Liver (tissue), 10 donors: ENCODE measurements at places on chromosomes 12 and 14. TPM values are rescaled to one million over a fixed set of nuclear protein-coding genes. Genes with fewer than 3 reads are reported as not detected.

GRCh38 chr12:100141666-100141997 is 1.0 kb downstream of the BLTP3B start:
- no peak for DNase-seq

DNA sequence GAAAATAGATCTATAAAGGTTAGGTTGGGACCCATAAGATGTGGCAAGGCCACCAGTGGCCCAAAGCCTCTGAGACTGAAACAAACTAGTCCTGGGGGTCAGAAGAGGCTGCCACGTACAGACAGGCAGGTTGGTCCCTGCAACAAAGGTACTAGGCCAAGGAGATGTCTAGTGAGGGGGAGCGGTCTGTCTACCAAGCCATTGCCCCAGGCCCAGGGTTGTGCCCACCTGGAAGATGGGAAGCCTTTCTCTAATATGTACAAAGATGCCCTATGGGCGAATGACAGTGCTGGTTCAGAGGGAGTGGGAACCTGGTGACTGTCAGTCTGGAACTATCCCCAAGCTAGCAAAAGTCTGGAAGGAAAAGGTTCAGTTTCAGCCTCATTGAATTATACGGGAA is 233.2 kb downstream of the RBM19 start:
- DNase-seq: no peak

DNA sequence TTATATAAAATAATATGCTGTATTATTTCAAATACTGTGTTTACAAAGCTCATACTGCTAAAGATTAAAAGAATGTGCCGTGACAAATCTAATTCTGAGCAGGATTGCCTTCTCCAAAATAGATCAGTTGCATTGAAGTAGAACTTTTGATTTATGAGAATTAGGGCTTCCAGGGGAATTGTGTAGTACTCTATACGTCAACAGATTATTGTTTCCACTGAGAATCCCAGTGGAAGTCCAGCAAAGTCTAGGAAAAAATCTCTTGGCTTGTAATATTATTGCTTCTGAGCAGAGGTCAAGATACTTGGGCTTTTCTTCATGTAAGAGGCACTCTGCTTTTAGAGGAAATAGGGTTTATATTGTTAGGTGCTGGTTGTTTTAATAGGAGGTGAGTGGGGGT is 133.9 kb downstream of the TRHDE start:
- DNase-seq: no peak

DNA sequence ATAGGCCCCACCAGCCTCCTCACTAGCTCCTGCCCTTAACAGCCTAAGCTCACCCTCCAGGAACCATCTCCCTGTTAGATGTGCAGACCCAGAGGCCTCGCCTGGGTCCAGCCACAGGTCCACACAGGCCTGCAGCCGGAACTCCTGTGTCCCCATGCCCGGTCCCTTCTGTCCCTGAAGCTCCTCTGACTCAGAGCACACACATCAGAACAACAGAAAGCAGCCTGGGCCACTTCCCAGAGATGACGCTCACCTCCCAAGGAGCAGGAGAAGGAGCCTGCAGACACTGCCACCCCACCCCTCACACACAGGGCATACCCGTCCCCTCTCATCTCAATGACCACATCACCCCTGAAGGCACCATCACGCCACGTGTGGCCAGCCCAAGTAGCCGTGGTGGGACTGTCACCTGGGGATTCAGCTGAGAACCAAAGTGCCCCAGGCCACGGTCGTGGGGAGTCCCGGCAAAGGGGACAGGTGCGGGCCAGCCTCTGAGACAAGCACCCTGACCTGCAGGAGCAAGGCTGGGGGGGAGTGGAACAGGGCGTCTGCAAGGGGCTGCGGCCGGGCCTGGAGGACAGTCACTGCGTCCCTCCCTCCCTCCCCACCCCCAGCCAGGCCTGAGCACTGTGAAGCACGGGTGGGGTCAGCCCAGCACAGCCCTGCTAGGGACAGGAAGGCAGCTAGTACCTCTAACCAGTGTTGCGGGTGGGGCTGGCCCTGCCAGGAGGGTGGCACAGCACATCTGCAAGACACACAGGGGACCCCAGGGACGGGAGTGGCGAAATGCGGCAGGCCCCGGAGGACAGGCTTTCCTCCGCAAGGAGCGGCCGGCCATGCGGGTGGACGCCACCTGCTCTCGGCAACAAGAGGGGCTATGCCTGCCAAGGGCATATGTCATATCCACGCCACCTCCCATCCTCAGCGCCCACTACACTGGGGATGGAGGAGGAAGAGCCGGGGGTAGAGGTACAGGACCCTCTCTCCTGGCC is 5.5 kb downstream of the AKT1 start:
- no peak for DNase-seq

- no peak for DNase-seq
These were observed 9.1 kb upstream of the FBXL14 start for GRCh38 chr12:1603269-1603993.

GRCh38 chr14:102180248-102180998 is 40.7 kb downstream of the WDR20 start:
- DNase-seq: no peak

DNA sequence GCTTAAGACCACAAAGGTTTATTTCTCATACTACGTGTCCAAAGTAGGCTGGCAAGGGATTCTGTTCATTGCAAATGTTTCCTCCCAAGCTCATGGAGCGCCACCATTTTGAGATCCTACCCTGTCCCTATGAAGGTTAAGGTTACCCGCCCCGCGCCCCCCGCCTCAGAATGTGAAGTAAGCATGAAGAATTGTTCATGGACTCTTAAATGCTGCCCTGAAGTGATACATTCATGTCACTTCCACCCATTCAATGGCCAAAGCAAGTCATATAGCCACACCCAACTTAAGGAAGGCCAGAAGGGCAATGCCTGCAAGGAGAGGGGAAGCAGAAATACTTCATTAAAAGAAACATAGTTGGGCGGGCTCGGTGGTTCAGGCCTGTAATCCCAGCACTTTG is 4.2 kb downstream of the TMEM253 start:
- no peak for DNase-seq

DNA sequence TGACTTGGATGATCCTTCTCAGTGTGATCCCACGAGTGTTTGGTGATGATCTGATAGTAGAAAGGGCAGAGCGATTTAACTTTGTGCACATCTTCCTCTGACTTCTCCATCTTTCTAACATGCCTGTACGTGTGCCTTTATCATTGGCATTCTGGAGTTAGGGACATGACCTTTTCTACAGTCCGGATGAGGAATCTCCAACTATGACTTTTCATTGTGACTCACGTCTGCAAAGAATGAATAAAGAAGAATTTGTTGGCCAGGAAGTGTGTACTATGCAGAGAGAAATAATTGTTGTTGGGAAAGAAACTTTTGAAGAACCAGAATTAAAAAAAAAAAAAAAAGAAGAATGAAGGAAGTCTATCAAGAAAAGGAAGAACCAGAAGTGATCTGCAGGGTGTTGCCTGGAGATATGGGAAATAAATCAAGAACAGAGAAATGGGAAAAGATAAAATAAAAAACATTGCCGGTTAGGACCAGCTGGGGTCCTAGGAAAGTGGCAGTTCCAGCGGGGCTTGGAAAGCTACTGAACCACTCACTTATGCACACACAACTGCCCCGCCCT is 25.3 kb downstream of the PPFIBP1 start:
- DNase-seq: no peak

DNA sequence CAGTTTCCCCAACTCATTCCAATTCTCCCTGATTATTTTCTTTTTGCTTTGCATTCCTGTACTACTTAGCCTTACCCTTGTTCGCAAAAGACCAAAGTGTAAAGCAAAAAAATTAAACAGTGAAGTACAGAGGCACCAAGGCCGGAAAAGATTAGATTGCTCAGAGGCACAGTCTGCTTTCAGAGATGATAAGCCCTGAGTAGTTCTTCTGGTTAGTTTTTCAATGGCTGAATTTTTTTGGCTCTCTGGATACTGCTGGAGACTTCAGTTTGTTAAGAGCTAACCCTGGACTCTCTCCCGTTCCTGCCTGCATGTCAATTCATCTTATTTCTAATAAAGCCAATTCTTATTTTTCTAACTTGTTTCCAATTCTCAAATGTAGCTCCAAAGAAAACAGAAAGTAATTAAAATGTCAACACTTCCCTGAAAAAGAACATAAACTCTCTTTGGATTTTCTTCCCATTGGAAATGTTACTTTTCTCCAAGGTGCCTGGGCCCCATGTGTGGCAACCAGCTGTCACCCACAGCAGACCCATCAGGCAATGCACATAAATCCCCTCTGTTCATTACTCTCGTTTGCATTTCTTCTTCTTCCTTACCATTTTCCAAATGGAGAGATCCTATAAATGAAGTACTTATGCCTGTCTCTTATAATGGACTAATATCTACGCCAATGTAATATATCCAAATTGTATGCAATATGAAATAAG is 142.8 kb downstream of the BTG1 start:
- DNase-seq: no peak

GRCh38 chr12:91718326-91718725 is 427.3 kb downstream of the BTG1 start:
- no peak for DNase-seq

GRCh38 chr12:90030726-90031125 is 322.1 kb upstream of the ATP2B1 start:
- no peak for DNase-seq

DNA sequence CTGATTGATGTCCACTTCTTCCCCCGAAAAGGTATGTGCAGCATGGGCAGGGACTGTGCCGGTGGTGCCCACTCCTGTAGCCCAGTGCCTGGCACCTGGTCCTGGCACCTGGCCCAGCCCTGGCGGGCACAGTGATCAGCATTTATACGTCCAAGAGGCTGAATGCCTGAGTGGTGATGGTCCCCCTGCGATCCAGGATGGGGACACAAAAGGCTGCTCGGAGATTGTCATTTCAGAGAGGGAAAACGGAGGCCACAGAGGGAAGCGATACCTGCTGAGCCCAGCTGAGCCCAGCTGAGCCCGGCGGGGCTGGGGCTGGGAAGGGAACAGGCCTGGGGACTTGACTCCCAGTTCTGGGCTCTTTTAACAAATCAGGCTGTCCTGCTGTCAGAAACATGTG is 55.8 kb downstream of the PRIMA1 start:
- DNase-seq: no peak

DNA sequence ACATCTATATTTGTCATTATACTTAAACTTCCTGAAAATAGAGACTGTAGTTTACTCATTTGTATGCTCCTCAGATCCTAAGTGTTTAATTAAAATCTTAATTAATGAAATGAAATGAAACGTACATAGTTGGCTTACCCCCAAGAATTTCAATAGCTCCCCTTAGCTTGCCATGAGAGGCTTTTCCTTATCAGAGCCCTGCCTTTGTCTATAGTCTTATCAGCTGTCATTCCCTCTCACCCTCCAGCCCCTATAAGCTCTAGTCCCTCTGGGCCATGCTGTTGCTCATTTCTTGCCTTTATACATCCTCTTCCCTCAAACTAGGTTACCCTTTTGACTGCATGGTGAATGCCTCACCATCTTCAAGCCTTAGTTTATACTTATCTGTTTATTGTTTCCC is 1.1 kb upstream of the RTRAF start:
- DNase-seq: no peak

DNA sequence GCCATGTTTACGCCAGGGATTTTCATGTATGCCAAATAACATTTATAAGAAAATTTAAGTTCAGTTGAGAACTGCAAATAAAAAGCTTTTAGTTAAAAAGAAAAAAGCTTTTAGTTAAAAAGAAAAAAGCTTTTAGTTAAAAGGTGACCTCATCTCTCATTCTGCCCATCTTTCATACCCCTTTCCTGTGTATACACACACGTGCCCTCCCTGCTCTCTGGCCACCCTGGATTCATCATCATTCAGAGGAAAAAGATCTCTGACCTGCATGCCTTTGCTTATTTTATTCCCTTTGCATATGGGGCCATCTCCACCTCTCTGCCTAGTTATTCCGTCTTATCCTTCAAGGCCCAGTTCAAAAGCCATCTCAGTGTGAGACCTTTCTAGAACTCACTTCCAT is 38.1 kb upstream of the CDK17 start:
- no peak for DNase-seq

- no peak for DNase-seq
These were observed 119.7 kb upstream of the MED13L start for GRCh38 chr12:116397148-116397547.

DNA sequence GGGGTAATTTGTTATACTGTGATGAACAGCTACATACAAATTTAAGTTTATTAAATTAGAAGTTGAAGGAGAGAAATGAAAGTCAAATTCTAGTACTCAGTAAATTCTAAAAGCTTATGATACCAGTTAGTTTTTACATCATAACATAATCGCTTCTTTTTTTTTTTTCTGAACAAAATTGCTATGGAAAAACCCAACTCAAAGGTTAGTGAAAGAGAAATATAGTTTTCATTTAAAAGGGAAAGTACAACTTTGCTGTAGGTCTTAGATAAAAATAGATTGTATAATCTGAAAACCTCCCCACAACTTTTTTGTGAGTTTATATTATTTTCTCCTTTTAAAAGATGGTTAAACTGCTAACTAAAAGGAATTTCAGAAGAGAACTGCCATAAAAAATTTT is 53.7 kb upstream of the LRRK2 start:
- no peak for DNase-seq

DNA sequence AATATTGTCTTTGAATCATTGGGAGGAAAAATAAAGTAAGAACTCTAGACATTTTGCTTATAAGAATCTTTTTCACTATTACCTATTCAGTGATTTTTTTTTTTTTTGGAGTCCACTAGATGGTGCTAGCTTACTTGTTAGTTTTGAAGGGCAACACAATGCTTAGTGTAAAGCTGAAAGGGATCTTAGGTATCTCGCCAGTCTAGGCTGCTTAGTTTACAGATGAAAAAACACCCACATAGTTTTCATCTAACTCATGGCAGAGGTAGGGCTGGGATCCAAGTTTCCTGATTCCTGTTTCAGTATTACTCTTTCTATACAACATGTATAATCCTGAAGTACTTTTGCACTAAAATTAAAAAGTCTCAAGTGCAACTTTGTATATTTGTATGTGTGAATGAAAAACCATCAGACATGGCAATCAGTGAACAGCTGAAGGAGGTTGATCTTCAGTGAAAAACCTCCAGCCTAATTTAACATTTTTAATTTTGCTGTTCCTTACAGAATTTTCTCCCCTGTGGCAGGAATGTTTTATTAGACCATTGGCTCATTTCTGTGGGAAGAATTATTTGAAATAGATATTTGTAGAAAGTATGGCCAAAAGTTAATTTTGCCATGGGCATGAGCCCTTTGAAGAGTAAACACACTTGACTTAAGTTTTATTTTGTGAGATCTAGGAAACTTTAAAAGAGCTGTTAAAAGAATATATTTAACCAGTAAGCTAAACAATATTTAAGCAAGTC is 40.7 kb downstream of the LRRIQ1 start:
- DNase-seq: no peak

DNA sequence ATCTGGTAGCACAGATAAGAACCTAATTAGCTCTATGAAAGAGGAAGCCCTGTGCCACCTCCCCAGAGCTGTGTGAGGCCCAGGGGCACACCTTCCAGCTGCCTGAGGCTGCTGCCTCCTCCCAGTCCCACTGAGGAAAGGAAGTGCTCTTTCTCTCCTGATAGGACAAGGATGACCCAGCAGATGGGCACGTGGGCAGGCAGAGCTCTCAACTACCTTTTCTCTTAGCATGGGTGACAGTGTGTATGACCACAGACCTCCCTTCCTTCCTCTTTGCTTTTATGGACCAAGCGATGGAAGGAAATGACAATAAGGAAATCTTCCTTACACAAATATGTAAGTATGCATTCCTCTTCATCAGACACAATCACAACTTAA is 127.6 kb upstream of the AMIGO2 start:
- DNase-seq: peak; percentile 79

GRCh38 chr14:75158843-75159614 is 17.4 kb downstream of the TMED10 start:
- no peak for DNase-seq

The NPAS3 gene
- total RNA-seq: 0.09 TPM

The SIVA1 gene
- total RNA-seq: 90.4 TPM

The FITM1 gene
- total RNA-seq: 6.4 TPM

The CYP27B1 gene
- 0.05 TPM for total RNA-seq

The ASIC1 gene
- 0.05 TPM for total RNA-seq

The MIPOL1 gene
- total RNA-seq: 2.1 TPM

The SLC25A47 gene
- 23.7 TPM for total RNA-seq

The PROX2 gene
- total RNA-seq: not detected

The CGRRF1 gene
- total RNA-seq: 5.2 TPM
